ENCODE measurements at places on chromosomes 5 and 9. TPM values are rescaled to one million over a fixed set of nuclear protein-coding genes. Genes with fewer than 3 reads are reported as not detected.

The TAF11L10 gene
- total RNA-seq, result not detected

DNA sequence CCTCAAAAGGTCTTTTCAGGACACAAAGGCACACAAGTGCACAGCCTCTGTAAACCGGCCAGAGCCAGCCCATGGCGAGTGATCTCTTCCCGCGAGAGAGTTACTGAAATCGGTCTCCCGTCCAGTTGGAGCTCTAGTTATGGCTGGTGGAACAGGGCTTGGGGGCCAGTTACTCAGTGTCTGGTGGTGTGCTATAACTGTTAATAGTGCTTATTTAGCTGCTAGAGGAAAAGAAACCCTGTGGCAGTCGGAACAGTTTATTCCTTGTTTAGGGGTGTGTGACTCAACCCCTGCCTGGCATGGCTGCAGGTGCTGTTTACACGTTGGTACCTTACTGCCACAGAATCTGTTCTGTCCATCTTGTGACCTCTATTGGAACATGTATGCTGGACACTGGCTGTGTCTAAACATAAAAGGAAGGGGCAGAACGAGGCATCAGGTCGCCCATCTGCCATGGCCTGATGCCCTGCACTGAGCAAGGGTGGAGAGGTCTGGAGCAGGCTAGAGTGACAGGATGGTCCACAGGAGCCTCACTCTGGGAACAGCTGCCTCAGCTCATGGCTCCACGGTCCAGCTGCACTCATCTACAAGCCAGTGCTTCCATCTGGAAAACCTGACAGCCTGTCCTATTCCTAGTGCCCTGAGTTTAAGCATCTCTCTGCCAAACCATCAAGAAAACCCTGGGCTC, 49.6 kb upstream of the SIMC1 start:
- H3K36me3 ChIP-seq, result no peaks in the 10 kb centered on the region
- H3K4me1 ChIP-seq, result no peaks in the 10 kb centered on the region
- H3K27ac ChIP-seq, result no peak overlapping the region
- DNase-seq, result no peak
- H3K27me3 ChIP-seq, result peaks cover 7% of the 10 kb centered on the region

GRCh38 chr9:136847088-136847825, 2.0 kb upstream of the PHPT1 start:
- peak; percentile 40 for DNase-seq
- peaks cover 18% of the 10 kb centered on the region for H3K27me3 ChIP-seq
- H3K36me3 ChIP-seq, result peaks cover 13% of the 10 kb centered on the region
- peak overlapping the region; percentile 93 for H3K4me3 ChIP-seq
- peaks cover 28% of the 10 kb centered on the region for H3K4me1 ChIP-seq
- peak overlapping the region; percentile 80 for H3K27ac ChIP-seq

DNA sequence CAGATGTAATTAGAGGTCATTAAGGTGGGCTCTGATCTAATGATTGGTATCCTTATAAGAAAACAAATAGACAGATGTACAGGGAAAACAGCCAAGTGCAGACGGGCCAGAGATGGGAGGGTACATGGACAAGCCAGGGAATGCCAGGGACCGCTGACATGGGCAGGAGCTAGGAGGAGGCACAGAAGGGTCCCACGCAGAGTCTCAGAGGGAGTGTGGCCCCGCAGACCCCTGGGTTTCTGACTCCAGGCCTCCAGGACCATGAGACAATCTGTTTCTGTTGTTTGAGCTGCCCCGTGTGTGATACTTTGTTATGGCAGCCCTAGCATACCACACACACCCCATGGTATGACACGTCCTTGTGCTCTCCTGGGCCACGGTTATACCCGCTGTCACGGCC, 29.1 kb downstream of the GADD45G start:
- no peaks in the 10 kb centered on the region for H3K36me3 ChIP-seq
- peaks cover 8% of the 10 kb centered on the region for H3K4me1 ChIP-seq
- peaks cover 8% of the 10 kb centered on the region for H3K27me3 ChIP-seq
- no peak overlapping the region for H3K27ac ChIP-seq
- H3K4me3 ChIP-seq, result no peak overlapping the region

- no peaks in the 10 kb centered on the region for H3K36me3 ChIP-seq
- no peaks in the 10 kb centered on the region for H3K4me1 ChIP-seq
- no peak for DNase-seq
- no peaks in the 10 kb centered on the region for H3K27me3 ChIP-seq
These were observed 79.6 kb downstream of the PAPPA start for GRCh38 chr9:116233160-116233530.

GRCh38 chr5:132557478-132558172, 848 bp downstream of the RAD50 start:
- no peaks in the 10 kb centered on the region for H3K27me3 ChIP-seq
- peak overlapping the region; percentile 96 for H3K4me3 ChIP-seq
- H3K36me3 ChIP-seq, result peaks cover 19% of the 10 kb centered on the region
- peak; percentile 39 for DNase-seq
- H3K4me1 ChIP-seq, result peaks cover 28% of the 10 kb centered on the region

DNA sequence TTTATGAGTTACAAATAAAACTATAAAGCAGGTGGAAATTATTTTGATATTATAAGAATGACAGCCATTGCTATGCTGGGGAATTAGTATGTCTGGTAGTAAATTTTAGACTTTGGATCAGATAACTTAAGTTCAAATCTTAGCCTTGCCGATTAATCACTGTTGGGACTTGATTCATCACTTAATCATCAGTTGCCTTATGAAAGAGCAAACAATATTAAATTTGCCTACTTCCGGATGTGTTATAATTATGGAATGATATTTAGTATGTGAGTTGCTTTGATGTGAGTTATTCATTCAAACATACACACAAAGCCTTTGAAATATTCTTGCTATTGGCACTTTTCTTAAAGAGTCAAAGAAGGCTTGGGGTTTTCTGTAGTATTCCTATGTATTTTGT, 717.7 kb downstream of the BRINP1 start:
- no peaks in the 10 kb centered on the region for H3K36me3 ChIP-seq
- H3K4me3 ChIP-seq, result no peak overlapping the region
- H3K27ac ChIP-seq, result no peak overlapping the region
- no peak for DNase-seq

DNA sequence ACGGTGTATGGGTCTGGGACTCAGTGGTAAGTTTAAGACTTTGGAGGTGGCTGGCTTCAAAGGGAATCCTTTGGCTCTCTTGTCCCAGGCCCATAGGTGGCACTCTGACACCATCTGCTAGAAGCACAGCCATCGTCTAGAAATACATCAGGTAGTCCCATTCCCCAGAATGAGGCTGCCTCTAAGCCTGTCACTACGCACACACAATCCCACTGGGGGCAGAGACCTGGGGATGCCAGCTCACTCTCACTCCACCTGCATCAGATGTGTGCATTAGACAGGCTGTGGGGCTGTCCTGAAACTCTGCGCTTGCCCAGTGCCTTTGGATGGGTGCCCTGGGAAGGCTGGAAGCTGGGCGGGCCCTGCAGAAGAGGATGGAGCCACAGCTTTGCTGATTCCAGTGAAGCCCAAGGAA, 127.5 kb upstream of the PANK3 start:
- H3K27ac ChIP-seq, result no peak overlapping the region
- DNase-seq, result no peak
- H3K4me1 ChIP-seq, result no peaks in the 10 kb centered on the region
- H3K36me3 ChIP-seq, result no peaks in the 10 kb centered on the region
- no peak overlapping the region for H3K4me3 ChIP-seq
- peaks cover 5% of the 10 kb centered on the region for H3K27me3 ChIP-seq

Measured in activated CD4-positive, alpha-beta memory T cell treated with anti-CD3 and anti-CD28 coated beads, Interleukin-2, amount 10 ng/mL, durations not matched to agents 7 days and 5 days (primary cell).